ENCODE measurements at places on chromosomes 16 and 17.
A peak's percentile ranks its signal among the peaks of the same experiment; 100 is the strongest.

- peak; percentile 67 for DNase-seq
Observed at GRCh38 chr17:38871247-38872015, 1.6 kb downstream of the LASP1 start.

GRCh38 chr16:73949574-73950320 lies 346.9 kb upstream of the PSMD7 start:
- no peak for DNase-seq

DNA sequence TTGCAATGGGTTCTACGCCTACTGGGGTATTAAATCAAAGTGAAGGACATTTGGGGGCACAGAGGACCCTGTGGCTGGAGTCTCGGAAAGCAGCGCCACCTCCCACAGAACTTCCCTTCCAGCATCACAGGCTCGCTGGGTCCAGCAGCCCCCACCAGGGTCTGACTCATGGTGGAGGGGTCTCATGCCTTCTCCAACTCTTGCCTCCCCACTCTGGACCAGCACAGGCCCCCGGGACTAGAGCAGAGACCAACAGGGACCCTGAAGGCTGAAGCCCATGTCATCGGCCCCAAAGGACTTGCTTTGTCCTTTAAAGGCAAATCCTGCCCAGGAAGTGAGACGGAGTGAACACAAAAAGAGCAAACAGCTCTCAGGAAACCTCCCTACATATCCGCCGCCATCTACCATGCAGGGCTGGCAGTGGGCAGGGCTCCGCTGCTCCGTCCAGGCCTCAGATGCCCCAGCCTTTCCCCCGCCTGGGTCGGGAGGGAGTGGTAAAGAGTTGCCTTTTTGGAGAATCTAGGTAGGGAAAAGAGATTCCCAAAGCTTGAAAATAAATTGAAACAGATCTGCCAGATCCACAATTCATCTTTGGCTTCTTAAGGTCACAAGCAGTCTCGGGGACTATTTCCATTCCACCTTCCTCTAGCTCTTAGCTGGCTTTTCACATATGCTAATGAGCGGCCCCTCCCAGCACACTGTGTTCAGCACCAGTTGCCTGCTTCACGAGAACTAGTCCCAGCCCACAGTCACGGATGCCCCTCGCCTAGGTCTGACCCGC lies 2.1 kb upstream of the GPRC5C start:
- no peak for DNase-seq

GRCh38 chr17:65365169-65365568 lies 196.3 kb downstream of the AXIN2 start:
- DNase-seq: no peak

- DNase-seq: peak; percentile 37
Observed at GRCh38 chr17:66255112-66255511, 25.9 kb upstream of the APOH start.

GRCh38 chr16:13926464-13926863 lies 6.5 kb downstream of the ERCC4 start:
- no peak for DNase-seq

DNA sequence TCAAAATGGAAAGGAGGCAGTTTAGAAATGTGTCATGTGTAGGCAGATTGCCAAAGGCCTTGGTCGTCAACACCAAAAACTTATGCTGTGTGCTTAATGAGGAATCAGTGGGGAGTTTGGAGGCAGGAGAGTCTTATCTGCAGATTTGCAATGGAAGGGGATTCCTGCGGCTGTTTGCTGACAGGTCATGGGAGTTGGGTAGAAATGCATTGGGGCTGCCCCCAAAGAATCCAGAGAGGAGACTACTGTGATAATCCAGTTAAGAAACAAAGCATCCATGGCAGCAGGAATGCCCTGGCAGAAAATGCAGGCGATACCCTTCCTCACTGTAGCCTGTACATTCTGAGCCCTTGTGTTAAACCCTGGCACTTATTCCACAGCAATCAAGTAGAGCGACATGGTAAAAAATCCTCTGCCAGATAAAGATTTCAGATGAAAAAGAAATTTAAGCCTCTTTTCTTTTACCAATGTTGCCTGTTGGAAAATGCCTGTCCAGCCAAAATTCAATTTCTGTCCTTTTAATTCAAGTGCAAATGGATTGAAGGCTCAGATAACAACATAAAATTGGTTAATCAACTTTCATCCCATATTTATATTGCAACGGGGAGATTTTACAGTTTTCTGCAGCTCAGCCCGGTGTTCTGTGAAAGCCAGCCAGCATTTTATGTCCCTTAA lies 491.0 kb upstream of the CDH5 start:
- no peak for DNase-seq

DNA sequence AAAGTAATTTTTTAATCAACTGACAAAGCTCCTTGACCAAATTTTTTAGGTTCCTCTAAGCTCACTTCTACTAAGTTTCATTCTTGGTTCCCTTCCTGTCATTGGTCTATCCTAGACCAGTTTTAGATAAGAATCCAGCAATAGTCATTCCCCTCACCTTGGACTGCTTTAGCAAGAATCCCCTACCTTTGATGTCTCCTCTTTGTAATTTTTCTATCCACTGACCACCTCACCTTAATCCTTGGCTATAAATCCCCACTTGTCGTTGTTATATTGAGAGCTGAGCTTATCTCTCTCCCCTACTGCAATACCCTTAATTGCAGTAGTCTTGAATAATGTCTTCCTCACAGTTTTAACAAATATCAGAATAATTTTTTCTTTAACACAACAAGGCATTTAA lies 107.2 kb downstream of the USP32 start:
- no peak for DNase-seq

DNA sequence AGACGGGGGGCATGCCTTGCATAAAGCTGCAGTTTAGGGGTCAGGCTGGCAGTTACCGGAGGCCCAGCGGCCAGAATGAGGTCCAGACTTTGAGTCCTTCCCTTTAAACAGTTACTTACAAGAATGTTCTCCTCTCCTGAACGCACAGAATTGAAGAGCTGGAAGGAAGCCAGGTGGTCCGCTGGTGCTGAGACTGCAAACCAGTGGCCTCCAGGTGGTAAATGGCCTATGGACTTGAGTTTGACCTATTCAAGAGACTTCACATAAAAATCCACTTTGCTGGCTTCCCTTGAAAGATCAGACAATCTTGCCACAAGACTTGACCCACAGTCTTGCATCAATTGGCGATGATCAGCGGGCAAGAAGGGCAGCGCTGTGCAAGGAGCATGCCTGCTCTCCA lies 14.7 kb upstream of the SEZ6 start:
- DNase-seq: no peak

GRCh38 chr17:30969989-30970830 lies 629 bp upstream of the RNF135 start:
- peak; percentile 9 for DNase-seq

- no peak for DNase-seq
Observed at GRCh38 chr16:14485121-14485551, 144.9 kb downstream of the PARN start.

DNA sequence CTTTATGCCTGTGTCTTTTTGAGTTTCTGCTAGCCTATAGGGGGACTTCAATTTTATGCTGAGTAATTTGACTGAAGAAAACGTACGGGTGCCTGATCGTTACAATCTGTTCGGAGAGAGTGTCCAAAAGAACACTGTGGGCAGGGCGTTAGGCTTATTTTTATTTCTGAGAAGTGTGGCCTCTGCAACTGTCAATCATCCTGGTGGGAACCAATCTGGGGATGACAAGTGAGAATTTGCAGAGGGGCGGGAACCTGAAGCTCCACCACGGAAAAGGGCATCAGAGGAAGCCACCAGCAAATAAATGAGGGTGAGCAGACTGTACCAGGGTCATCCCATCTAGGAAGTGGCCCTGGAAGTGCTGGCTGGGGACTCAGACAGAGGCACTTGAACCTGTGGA lies 12.0 kb upstream of the CDYL2 start:
- no peak for DNase-seq

GRCh38 chr16:8767176-8767575 lies 30.3 kb downstream of the TMEM186 start:
- no peak for DNase-seq

- DNase-seq: no peak
Observed at GRCh38 chr17:82547981-82548380, 28.4 kb downstream of the FOXK2 start.

DNA sequence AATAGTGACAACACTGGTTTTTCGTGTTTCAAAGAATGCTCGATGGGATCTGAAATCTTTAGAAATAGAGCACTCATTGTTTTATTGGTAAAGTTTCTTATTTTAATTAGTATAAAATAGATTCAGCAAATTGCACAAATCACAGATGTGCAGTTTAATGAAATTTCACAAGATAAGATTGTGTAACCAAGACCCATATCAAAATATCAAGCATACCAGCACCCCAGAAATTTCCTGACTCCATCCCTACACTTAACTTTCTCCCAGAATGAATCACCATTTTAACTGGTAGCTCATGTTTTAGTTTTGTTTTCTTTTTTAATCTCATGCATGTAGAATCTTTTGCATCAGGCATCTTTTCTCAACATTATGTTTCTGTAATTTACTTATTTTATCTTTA lies 185.9 kb downstream of the KCNJ2 start:
- no peak for DNase-seq

DNA sequence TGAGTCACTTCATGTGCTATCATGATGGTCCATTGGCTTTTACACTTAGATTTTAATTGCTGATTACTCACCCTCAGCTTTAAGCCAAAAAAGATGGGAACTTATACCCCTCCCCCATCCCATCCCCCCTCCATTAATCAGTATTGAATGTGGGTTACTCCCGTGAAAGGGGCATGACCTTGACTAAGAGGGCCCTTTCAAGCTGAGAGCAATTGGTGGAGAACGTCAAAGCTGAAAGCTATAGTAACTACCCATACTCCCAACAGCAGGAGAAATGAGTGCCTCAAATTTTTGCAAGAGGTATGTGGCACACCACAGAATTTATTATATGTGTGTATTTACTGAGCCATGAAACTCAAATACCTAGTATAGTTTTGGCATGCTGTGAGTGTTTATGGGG lies 99.7 kb upstream of the CDH8 start:
- no peak for DNase-seq

GRCh38 chr17:70028397-70028796 lies 46.6 kb upstream of the KCNJ16 start:
- no peak for DNase-seq

- DNase-seq: no peak
Observed at GRCh38 chr16:1337486-1337885, 4.0 kb downstream of the BAIAP3 start.

DNA sequence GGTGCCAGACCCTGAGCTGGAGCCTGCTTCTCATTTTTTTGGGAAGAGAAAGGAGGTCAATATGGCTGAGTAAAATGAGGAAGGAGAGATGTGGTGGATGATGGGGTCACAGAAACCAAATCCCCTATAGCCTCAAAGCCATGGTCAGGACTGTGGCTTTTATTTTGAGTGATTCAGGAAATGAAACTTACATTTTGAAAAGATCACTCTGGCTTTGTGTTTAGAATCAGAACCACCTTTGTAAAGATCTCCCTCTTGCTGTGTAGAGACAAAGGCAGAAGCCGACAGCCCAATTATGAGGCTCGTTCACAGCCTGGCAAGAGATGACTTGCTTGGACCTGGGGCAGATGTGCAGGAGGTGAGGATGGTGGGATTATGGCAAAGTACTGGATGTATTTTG lies 121.6 kb upstream of the ANKFN1 start:
- no peak for DNase-seq

GRCh38 chr17:9434642-9435057 lies 141.0 kb downstream of the STX8 start:
- DNase-seq: no peak

GRCh38 chr17:77214743-77215142 lies 74.0 kb downstream of the SEC14L1 start:
- DNase-seq: no peak

GRCh38 chr16:17270111-17270510 lies 200.6 kb downstream of the XYLT1 start:
- no peak for DNase-seq

GRCh38 chr16:55021595-55022475 lies 91.2 kb downstream of the IRX5 start:
- no peak for DNase-seq

DNA sequence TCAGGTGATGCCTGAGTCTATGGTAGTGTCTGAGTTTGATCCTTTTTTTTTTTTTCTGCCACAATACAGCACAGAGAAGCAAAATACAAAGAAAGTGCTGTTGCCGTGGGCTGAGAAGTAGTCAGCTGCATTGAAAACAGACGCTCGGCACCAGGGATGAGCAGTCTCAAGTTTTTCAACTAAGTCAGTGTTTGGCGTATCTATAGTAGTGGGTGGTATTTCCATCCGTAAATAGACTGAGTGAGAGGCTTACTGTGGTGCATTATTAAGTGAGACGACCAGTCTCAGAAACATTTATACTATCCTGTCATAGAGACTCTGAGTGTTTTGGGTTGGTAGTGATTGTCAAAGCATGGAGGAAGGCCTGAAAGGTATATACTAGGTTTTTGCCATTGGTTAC lies 221.3 kb downstream of the SNX29 start:
- DNase-seq: no peak

DNA sequence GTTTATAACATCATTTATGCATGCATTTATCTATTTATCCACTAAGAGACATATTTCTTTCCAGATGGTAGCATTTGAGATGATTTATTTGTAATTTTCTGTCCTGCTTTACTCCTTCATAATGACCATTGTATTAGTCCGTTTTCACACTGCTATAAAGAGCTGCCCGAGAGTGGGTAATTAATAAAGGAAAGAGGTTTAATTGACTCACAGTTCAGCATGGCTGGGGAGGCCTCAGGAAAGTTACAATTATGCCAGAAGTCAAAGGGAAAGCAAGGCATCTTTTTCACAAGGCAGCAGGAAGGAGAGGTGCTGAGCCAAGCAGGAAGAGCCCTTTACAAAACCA lies 28.6 kb downstream of the TRIM25 start:
- no peak for DNase-seq

DNA sequence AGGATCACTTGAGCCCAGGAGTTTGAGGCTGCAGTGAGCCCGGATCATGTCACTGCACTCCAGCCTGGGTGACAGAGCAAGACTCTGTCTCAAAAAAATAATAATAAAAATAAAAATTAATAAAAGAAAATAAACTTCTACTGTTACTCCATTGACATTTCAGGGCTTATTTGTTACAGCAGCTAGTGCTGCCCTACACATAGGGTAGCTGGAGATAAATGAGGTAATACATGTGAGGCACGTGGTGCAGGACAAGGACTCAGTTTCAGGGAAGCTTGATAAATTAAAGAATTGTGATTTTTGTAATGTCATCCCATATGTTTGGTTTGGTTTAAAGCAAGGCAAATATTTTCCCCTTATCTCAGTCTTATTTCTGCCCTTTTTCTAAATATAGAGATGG lies 80.3 kb downstream of the GSG1L start:
- no peak for DNase-seq
